GM13977 (cell line): ENCODE measurements at places on chromosomes 7 and 10.

DNA sequence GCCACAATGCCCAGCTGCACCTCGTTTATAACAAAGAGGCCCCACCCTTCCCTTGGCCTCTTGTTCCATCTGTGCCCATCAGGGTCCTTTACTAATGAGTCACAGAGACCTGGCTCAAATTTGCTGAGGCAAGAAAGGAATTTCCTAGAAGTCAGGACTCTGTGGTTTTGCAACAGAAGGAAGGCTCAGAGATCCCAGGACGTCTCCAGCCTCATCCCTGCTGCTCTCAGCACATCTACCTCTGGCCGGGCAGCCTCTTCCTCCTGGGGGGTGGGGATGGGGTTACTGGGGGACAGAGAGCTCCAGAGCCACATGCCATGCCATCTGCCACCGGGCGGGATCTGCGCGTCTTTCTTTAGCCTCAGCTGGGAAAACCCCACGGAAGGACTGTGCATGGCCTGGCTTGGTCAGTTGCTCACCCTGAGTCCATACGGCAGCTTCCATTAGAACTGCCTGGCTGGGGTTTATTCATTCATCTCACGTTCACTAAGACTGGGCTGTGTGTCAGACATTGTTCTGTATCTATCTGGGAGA, 41.9 kb upstream of the PSMG3 start:
- DNase-seq, result no peak

GRCh38 chr10:44397476-44398225, 12.8 kb upstream of the CXCL12 start:
- DNase-seq, result no peak

DNA sequence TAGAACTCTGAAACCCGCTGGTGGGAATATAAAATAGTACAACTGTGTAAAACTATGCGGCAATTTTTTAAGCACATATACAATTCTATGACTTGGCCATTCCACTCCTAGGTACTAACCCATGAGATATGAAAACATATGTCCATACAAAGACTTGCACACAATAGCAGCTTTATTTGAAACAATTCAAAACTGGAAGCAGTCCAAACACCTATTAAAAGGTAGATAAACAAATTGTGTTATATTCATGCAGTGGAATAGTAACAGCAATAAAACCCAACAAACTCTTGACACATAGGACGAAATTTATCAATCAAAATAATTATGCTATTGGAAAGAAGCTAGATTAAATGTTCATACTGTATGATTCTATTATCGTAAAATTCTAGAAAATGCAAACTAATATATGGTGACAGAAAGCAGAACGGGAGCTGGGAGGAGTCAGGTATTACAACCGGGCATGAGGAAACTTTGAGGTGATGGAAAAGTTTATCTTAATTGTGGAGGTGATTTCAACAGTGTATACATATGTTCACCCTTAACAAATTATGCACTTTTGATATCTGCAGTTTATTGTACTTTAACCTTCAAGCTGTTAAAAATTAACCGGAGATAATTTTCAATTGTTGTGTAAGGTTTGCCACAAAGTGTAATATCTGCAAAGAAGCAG, 803 bp upstream of the STK31 start:
- DNase-seq, result no peak

- no peak for DNase-seq
Measured at GRCh38 chr7:40716052-40716451, 581.2 kb downstream of the SUGCT start.

GRCh38 chr10:63268149-63268797, 135.1 kb downstream of the NRBF2 start:
- no peak for DNase-seq

- peak; percentile 24 for DNase-seq
Measured at GRCh38 chr10:102675666-102676533, 31.6 kb downstream of the TRIM8 start.

- DNase-seq, result no peak
Measured at GRCh38 chr7:113199841-113200240, 81.5 kb upstream of the SMIM30 start.

- no peak for DNase-seq
Measured at GRCh38 chr10:58171146-58171545, 96.5 kb downstream of the IPMK start.

- DNase-seq, result no peak
Measured at GRCh38 chr7:35530124-35531109, 164.5 kb downstream of the HERPUD2 start.

- DNase-seq, result no peak
Measured at GRCh38 chr10:73168465-73168803, 515 bp downstream of the FAM149B1 start.

DNA sequence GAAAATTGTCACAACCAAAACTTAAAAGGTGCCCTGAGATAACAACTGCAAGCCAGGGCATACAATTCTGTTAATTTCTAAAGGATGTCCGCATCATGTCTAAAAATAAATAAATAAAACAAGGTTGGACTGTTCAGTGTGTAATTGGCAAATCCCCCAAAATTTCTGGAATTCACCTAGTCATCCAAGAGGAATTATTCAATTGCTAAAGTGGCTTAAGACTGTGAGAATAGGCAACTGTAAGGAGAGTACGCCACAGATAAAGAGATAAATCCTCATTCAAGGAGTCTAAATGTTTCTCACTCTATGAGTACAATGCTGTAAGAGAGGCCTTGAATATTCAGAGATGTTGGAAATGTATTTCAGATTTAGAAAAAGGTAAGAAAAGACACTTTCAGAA, 37.2 kb downstream of the PIK3AP1 start:
- no peak for DNase-seq

- no peak for DNase-seq
Measured at GRCh38 chr10:7948371-7949000, 106.0 kb upstream of the GATA3 start.

DNA sequence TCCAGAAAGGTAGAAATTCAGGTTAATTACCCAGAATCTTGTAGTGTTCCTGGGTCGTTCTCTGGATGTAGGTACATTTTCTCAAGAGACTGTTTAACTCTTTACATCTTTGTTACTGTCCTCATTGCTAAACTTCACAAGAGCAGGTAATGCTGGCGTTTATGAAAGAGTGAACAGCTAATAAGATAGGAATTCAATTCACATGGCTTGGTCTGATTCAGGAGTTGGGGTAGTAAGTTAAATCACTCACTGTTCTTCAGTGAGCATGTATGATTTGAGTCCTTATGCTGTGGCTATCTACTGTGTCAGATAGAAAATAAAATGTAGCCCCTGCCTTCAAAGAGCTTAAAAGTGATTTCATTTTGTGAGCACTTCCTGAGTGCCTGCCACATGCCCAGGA, 480.0 kb downstream of the LRMDA start:
- no peak for DNase-seq

- no peak for DNase-seq
Measured at GRCh38 chr7:106339513-106340246, 54.9 kb upstream of the NAMPT start.

- DNase-seq, result no peak
Measured at GRCh38 chr10:6350609-6351008, 147.9 kb downstream of the PFKFB3 start.

GRCh38 chr10:29620112-29620690, 14.6 kb downstream of the SVIL start:
- no peak for DNase-seq

DNA sequence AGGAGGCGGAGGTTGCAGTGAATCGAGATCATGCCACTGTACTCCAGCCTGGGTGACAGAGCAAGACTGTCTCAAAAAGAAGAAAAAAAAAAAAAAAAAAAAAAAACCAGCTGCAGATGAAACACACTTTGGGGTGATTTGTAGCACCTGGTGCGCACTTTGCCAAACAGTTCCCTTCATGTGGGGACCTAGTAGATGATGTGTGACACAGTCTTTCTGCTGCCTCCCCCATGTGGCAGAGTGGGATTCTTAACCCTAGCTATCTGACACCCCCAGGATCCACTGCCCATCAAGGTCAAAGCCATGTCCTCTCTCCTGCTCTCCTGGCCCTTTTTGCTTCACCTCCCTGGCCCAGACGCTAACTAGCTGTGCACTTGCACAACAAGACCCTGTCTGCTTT, 52.1 kb upstream of the PDZD8 start:
- DNase-seq, result no peak

DNA sequence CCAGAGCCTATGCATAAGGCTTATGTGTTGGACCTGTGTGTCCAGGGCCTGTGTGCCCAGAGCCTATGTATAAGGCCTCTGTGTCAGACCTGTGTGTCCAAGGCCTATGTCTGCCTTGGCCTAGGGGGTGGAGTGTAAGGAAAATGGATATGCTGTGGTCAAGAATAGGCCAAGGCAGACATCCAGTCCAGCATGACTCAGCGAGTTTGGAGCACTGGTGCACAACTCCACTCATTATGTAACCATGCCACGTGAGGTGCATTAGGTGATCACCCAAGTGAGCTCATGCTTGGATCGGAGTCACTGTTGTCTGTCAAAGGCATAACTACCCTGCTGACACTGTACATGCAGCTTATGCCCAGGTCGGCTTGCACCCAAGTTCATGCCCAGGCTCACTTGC, 238.9 kb downstream of the CACNA2D1 start:
- DNase-seq, result no peak

DNA sequence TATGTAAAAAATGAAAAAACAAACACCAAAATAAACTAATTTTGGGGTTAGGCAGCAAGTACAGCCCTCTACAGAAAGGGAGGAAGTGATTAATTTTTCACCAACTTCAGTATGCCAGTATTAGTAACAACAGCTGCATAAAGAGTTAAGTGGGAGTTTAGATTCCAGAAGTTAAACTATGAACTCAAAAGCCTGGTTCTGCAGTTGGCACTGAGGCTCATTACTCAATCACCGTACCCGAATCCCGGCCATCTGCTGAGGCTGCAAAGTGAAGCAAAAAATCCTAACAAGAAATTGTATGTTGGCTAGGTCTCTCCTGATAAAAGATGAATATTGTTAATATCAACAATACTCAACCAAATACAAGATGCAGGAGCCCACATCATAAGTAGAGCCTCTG, 4.0 kb downstream of the NUDT5 start:
- no peak for DNase-seq

DNA sequence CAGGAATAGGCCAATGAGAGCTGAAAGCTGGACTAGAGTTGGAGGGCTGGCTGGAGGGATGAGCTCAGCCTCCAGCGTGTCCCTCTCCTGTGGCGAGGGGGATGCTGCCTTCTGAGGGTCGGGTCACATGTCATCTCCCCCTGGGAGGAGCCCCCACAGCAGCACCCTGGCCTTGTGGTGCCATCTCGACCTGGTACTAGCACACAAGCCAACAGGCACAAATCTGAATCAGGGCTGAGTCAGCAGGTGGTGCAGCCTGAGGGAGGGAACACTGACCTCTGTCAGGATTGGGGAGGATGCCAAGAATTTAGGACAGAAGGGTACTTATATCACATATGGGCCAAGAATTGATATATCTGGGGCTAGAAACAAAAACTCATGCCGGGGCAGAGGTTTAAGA, 280.4 kb downstream of the CELF2 start:
- no peak for DNase-seq

DNA sequence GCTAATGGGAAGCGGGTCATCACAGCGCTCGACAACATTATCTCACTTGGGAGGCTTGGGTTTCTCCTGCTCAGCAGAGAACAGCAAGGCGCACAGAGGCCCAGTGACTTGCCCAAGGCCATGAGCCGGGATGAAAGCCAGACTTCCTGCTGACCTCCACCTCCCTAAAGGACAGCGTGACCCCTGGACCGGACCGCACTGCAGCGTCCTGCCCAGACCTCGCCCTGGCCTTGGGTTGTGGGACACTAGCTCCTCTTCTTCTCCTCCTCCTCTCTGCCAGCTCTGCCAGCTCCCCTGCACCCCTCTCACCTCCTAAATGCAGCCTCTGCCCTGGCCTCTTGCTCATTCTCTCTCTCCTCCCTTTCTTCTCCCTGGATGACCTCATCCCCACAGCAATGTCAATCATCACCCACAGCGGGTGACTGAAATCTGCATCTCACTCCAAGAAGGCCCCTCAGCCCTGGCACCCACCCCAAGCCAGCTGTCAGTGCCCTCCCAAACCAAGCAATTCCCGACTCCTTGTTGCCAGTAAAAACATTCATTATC, 19.4 kb downstream of the SPOCK2 start:
- no peak for DNase-seq

DNA sequence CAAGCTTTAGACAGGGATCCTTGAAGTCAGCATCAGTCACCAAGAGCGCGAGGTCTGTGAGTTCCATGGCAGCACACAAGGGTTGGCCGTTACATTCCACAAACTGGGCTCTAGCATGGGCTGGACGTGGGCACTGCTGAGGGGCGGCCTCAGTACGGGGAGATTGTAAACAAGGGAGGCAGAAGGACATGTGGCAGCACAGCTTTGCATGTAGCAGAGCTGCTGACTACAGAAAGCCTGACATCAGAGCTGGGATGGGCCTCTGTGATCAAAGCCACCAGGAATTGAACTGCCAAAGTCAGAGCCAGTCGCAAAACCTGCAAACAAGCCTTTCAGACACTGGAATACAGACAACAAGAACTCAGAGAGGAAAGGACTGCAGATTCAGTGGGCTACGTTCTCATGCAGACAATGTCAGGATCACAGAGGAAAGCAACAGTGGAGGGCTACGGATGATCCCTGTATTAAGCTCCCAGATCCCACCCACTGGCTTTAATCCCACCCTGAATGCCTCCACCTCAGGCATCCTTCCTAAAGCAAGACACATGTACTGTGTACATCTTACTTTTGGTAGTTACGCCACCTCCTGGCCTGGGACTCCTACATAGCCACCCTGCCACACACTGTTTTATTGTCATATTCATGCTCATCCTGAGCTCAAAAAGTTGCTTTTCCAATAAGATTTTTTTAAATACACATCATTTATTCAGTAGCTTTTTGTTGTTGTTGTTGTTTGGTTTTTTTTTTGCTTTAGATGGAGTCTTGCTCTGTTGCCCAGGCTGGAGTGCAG, 291.1 kb upstream of the IMMP2L start:
- no peak for DNase-seq

- no peak for DNase-seq
Measured at GRCh38 chr10:110431659-110432058, 66.0 kb upstream of the DUSP5 start.

- DNase-seq, result no peak
Measured at GRCh38 chr10:24771943-24772694, 48.4 kb upstream of the ARHGAP21 start.

GRCh38 chr10:91709394-91709798, 76.5 kb upstream of the PPP1R3C start:
- DNase-seq, result no peak

- no peak for DNase-seq
Measured at GRCh38 chr7:92884218-92884617, 47.8 kb upstream of the CDK6 start.

GRCh38 chr7:106021151-106022067, 58.3 kb downstream of the CDHR3 start:
- no peak for DNase-seq

- DNase-seq, result no peak
Measured at GRCh38 chr10:46073564-46073963, 27.5 kb upstream of the MSMB start.
